ENCODE measurements at places on chromosomes 16 and 17.

DNA sequence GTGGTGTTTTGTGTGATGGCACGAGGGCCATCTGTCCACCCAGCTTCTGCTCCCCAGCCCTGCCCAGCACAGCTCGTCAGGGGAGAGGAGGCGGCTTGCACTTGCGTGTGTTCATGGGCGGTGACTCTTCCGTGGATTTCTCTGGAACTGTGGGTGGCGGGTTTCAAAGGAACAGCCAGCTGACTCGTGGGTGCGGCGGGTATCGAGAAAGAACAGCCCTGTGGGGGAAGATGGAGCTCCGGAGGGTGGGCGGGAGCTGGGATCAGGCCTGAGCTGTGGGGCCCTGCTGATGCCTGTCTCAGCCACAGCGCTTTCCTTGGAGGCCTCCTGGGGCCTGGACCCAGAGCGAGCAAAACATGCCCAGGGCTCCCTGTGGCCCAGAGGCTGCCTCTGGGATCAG, 13.2 kb downstream of the NAGPA start:
- no peak for DNase-seq

GRCh38 chr16:89081556-89081955, 12.1 kb upstream of the ACSF3 start:
- no peak for DNase-seq

- DNase-seq = no peak
Observed at GRCh38 chr16:87582966-87583325, 19.4 kb upstream of the JPH3 start.

- DNase-seq = no peak
Observed at GRCh38 chr16:65954446-65954845, 412.0 kb upstream of the CDH5 start.

GRCh38 chr17:76841776-76842405, 26.3 kb upstream of the MGAT5B start:
- DNase-seq = no peak

- peak; percentile 46 for DNase-seq
Observed at GRCh38 chr16:88681084-88681680, 5.1 kb downstream of the SNAI3 start.

- no peak for DNase-seq
Observed at GRCh38 chr16:30342751-30343490, 12.2 kb downstream of the CD2BP2 start.

DNA sequence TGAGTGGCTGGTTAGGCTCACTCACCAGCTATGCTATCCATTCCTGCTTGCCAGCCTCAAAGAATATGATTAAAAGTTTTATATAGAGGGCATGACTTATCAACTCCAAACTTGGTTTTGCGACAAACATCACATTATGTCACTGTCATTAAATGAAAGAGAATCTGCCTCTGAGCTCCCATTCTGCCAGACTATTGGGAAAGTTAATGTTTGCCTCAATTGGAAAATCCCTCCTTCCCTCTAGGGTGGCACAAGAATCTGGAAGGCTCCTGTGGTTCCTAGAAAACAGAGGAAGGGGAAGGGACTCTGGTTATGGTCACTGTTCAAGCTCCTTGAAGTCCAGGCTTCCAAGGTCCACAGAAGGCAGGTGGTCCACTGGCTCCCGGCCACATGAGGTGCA, 50.5 kb upstream of the TEX2 start:
- DNase-seq = no peak

GRCh38 chr16:24353622-24354021, 97.5 kb downstream of the CACNG3 start:
- DNase-seq = no peak

DNA sequence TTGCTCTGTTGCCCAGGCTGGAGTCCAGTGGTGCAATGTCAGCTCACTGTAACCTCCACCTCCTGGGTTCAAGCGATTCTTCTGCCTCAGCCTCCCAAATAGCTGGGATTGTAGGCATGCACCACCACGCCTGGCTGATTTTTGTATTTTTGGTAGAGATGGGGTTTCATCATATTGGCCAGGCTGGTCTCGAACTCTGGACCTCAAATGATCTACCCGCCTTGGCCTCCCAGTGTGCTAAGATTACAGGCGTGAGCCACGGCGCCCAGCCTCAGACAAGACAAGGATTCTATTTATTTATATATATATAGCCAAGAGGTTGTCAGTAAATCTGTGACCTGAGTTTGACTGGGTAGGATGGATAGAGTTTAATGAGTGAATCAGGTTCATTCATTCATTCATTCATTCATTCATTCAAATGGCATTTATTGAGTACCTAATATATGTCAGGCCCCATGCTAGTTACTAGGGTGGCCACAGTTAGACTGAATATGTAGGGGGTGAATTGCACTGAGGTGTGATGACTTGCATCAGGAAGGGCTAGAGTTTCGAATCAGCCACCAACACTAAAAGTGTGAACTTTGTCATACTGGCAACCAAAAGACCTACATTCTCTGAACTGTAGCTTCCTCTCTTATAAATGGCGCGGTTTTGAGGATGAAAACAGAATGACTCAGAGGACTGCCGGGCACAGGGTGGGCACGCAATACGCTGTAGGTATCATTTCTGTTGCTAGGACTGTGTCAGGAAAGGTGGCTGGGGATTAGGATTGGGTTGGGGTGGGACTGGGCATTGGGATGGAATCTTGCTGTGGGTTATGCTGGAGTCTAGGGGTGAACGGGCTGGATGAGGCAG, 37.8 kb downstream of the ITGAE start:
- DNase-seq = peak; percentile 50

DNA sequence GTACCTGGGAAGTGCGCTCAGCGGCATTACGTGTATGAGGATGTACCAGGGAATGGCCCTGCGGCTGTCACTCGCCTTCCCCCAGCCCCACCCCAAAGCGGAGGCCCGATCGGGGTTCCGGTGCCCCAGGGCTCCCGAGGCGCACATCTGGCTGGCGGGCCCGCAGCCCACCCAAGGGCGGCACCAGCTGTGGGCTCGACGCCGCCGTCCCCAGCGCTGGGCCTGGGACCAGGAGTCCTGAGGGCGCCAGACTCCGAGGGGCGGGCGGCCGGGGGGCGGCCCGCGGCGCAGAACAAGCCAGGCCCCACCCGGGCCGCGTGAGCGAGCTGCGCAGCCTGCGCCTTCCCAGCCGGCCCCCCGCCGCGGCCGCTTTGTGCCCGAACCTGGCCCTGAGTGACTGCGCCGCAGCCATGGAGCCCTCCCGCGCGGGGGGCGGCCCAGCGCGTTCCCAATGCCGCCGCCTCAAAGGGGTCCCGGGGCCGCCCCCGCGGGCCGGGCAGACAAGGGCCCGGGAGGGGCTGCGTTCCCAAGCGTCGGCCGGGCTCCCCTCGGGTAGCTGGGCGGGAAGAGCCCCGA, 17.4 kb downstream of the ZNF423 start:
- no peak for DNase-seq

GRCh38 chr17:77332034-77332971, 191.5 kb downstream of the SEC14L1 start:
- peak; percentile 36 for DNase-seq

- no peak for DNase-seq
Observed at GRCh38 chr17:44176671-44177501, 6.4 kb downstream of the ASB16 start.

DNA sequence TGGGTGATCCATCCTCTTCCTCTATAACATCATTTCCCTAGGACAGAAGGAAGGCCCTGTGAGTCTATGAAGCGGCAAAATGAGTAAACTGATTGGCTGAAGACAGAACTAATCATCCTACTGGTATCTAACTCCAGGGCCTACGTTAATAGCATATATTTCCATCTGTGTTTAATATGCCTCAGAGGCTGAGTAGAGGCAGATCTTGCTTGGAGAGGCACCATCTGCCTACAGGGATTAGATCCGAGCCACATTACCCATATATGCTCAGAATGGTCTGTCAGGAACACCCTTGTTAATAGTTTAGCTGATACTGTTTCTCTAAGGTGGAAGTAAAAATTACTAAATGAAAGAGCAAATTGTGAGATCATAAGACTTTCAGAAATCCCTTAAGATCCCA, 13.2 kb upstream of the FOXJ1 start:
- no peak for DNase-seq

DNA sequence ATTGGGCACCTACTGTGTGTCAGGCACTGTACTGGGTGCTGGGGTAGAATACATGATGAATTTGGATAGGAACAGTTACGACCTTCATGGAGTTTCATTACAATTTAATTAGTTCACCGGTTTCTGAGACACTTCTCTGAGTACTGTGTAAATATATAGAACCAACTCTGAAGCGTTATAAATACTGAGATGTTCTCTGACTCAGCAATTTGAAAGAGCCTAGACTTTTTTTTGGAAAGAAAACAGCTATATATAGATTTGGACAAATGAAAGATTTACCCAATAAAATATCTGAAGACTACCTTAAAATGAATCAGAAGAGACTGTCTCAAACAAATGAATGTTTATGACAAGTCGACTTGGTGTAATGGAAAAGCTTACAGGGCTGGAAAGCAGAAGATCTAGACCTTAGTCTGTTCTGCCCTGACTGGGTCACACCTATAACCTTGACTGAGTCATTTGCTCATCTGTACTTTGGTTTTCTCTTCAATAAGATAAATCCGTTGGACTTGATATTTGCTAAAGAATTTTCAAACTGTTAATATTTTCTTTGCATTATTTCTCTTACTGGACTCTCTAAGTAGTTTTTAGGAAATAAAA, 4.6 kb upstream of the GAN start:
- DNase-seq = peak; percentile 41

GRCh38 chr17:60330731-60331130, 61.2 kb downstream of the USP32 start:
- DNase-seq = no peak

DNA sequence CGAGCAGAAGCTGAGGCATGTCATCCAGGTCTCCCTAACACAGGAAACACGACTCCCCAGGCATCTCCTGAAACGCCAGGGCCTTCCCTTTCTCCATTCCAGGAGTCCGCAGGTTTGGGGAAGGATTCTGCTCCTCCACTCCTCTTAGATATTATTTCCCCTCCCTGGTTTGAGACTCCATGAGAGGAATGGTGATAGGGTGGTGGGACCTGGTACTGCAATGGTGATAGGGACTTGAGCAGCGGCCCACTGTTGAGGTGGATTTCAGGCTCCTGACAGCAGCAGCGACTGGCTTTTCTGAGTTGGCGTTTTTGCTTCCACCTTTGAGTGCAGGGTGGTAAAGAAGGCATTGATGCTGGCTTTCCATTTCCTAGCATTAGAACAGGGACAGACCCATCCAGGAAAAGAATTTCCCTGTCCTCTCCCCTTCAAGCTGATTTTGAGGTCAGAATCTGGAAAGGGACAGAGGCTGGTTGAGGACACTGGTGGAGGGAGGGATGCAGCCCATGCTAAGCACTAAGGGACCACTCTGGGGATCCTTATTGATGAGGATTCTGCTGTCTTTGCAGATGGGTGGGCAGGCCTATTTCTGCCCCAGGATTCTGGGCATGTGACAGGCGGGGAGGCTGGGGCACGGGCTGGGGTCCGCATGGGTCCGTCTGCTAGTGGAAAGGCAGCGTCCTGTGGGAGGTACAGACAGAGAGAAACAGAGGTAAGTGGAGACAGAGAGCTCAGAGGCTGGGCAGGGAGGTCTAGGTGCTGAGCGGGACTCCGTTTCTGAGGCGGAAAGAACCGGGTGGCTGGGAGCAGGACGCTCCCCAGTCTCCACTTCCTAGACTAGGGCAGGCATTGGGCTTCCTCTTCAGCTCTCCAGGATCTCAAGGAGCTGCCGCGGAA, 1.3 kb upstream of the TBX4 start:
- no peak for DNase-seq

DNA sequence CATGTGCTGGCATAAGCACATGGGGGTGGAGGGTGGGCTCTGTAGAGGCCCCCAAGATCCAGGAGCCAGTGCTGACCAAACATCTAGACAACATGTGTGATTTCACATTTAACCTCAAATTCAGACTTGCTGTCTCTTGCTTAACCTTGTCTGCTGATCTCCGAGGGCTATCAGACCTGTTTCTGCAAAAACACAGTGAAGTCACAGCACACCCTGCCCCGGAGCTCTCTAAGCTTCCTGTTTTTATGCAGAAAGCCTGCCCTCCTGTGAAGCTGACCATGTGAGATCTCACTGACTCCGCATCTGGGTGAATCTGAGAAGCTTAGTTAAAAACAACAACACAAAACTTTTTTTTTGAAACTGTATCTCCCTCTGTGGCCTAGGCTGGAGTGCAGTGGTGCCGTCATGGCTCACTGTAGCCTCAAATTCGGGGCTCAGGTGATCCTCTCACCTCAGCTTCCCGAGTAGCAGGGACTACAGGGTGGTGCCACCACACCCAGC, 6.6 kb upstream of the DPEP2 start:
- DNase-seq = peak; percentile 31

DNA sequence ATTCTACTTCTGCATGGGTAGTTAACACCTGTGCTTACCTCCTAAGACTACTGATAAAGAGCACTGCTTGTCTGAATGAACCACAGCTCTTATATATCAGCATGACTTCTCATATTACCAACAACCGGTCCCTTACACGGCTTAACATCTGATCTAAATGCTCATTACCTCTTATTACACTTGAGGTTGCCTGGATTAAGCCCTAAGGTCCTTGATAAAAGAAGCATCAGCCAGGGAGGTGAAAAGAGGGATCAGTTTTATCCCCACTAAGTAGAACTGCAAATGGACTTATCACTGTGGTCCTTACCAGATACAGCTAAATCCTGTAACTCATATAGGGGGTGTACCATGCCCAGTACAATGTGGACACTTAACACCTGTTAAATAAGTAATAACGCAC, 8.2 kb upstream of the RSKR start:
- no peak for DNase-seq

- DNase-seq = no peak
Observed at GRCh38 chr16:66334853-66335574, 31.5 kb upstream of the CDH5 start.

GRCh38 chr17:46192439-46193150, 634 bp downstream of the KANSL1 start:
- peak; percentile 67 for DNase-seq

- DNase-seq = no peak
Observed at GRCh38 chr16:88351491-88352101, 31.2 kb upstream of the ZNF469 start.

DNA sequence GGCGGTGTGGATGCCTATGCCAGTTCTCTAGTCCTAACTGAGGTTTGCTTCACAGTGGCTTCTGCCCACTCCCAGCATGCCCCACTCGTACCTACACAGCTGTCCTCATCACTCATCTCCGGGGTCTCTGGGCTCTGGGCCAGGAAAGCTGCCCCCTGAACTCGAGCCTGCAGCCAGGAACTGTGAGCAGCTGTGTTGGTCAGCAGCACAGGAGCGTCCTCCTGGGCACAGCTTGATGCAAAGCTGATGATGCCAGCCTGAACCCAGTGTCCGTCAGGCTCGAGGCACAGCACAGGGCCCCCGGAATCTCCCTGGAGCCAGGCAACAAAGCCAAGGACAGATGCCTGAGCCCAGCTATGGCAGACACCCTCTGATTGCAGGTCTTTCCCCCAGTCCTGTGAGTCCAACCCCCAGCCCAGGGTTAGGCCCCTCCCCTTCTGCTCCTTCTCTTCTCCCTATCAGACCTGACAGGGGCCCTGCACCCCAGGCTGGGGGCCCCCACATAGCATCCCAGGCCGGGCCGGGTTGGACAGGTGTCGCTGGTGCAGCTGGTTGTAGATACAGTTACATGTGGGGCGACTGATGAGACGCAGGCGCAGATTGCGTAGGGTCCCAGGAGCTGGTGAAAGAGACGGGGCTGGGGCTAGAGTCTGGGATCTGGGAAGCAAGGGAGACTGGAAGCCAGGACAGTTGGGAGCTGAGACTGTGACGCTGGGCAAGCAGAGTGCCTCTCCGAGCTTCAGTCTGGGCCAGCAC, 2.7 kb downstream of the PRSS53 start:
- DNase-seq = no peak

Data from stimulated activated CD4-positive, alpha-beta T cell treated with anti-CD3 and anti-CD28 coated beads, Interleukin-4, amount 100 ng/mL, for 24 hours (primary cell).